Right forelimb (tissue), 1 donor: ENCODE measurements at places on chromosomes 4 and X.

- DNase-seq = no peak
These were observed 331.4 kb downstream of the RAPGEF2 start for GRCh38 chr4:159434114-159434870.

DNA sequence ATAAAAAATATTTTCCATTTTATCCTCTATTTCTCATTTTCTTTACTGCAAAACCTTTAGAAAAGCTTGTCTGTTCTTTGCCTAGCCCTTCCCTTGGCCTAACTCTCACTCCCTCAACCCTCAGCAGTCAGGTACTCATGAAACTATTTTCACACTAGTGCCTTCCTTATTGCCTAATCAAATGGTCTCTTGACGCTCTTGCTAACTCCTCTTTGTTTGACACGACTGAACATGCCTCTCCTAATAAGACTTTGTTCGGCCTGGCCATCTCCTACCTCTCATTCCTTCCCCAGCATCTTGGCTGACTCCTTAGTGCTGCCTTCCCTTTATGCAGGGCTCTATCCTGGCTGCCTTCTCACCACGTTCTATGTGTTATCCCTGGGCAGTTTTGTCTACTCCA, 11.1 kb upstream of the LRAT start:
- no peak for DNase-seq

DNA sequence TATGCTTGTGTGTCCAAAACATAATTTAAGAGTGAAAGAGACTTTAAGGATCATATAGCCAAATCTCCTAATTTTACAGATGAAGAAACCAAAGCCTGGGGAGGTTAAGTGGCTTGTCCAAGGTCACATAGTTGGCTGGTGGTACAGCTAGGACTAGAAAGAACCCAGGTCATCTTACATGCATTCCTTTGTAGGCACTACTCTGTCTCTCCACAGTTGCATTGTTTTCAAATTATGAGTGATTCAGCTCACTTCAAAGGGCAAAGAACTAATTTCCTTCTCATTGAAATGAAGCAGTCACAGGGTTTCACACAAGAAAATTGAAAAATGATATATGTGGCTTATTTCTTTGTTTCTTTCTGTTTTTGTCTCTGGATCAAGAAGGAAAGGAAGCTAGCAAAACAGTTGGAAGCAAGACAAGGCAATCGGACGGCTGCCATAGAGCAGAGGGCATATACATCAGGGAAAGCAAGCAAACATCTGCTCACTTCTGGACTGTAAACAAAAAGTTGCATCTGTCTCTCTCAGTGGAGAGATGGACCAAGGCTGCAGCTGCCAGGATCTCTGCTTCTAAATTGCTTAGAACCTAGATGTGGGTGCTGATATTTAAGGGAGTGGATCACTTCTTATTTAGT, 107.5 kb upstream of the AMOT start:
- no peak for DNase-seq

DNA sequence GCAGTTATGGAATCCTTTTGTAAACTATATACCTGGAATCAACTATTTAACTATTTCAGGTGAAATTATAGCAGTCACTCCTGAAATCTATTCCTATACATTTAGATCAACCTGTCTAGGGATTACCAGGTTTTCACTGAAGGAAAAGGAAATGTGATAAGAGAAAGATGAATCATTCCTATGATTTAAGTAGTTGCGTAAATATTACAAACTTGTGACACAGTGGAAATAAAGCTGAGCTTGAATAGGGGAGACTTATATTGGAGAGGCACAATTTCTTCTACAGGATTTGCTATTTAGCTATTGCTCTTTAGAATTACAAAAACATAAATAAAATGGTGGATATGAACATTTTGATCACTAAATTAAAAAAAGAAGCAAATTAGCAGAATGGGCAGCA, 284.1 kb upstream of the EPHA5 start:
- DNase-seq = no peak

- DNase-seq = no peak
These were observed 25.4 kb downstream of the ATP7A start for GRCh38 chrX:77935886-77936285.

- no peak for DNase-seq
These were observed 30.2 kb upstream of the FAM9C start for GRCh38 chrX:13074297-13075262.

- DNase-seq = no peak
These were observed 2.6 kb downstream of the UNC5C start for GRCh38 chr4:95546221-95546620.

DNA sequence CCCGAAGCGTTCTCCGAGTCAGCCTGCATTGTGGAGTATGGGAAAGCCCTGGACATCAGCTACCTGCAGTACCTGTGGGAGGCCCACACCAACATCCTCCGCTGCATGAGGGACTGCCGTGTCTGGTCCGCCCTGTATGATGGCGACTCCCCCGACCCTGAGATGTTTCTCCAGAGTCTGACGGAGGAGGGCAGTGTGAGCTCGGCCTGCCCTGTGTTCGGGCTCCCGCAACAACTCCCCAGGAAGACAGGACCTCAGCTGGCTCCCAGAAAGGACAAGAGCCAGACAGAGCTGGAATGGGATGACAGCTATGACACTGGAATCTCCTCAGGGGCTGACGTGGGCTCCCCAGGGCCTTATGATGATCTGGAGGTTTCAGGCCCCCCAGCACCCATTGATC, 111.3 kb downstream of the GATB start:
- no peak for DNase-seq

DNA sequence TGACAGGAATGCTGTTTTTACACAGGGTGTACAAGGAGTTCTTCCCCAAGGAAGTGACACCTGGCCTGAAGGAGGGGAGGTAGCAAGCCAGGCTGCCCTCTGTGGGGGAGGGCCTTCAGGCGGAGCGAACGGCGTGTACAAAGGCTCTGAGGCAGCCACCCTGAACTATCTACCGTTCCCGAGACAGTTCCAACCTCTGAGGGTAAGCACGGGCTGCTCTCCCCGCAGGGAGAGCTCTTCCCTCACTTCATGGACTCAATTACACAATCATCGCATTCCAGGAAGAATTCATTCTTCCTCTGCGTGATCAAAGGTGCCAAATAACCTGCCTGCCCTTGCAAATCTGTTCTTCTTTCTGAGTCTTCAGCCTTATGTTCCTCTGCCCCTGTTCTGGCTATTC, 4.8 kb downstream of the ELK1 start:
- no peak for DNase-seq

DNA sequence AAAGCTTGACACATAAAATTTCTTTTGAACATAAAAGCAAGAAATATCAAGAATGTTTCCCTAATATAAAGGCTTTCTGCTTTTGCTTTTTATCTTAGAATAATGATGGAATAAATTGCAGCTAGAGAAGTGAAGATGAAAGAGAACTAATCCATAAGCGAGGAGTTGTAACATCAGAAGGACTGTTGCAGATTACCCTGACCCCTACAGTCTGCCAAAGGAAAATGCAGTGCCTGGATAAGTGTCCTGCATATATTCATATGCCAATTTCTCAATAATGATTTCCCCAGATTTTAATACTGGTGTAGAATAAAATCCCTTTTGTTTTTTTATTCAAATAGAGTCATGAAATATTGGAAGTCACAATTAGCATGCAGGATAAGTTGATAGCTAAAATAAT, 115.9 kb downstream of the MAGEC2 start:
- no peak for DNase-seq

DNA sequence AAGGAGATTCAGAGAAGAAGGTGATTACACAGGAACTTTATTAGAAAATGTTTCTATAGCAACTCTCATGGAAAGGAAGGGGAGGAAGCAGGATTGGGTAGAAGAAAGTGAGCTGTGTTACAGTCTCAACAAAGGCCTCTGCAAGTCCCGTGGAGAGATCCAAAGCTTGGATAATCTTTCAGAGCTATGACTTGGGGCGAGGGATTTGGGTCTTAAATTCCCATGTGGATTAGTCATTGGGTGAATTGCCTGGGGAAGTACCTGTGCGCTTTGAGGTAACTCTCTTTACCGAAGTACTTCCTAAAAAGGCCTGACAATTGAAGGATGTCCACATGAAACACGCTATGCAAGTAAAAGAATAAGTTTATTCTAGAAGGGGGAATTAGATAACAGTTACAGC, 133.8 kb upstream of the ANKRD50 start:
- DNase-seq = no peak

GRCh38 chr4:26060286-26060685, 146.3 kb downstream of the SMIM20 start:
- DNase-seq = no peak

- DNase-seq = no peak
These were observed 1401.6 kb downstream of the ADGRL3 start for GRCh38 chr4:62601737-62602136.

- no peak for DNase-seq
These were observed 59.2 kb downstream of the FSTL5 start for GRCh38 chr4:162104459-162105124.

- no peak for DNase-seq
These were observed 14.2 kb downstream of the ZMYM3 start for GRCh38 chrX:71239781-71240180.

- DNase-seq = peak; percentile 63
These were observed 102.1 kb upstream of the TENM3 start for GRCh38 chr4:182141061-182141460.

GRCh38 chr4:48369248-48369647, 27.9 kb downstream of the SLAIN2 start:
- no peak for DNase-seq

- DNase-seq = no peak
These were observed 53.2 kb downstream of the ZFYVE28 start for GRCh38 chr4:2365054-2365912.

GRCh38 chrX:130704053-130705038, 198.7 kb downstream of the ENOX2 start:
- no peak for DNase-seq

- no peak for DNase-seq
These were observed 176.9 kb downstream of the PDHA2 start for GRCh38 chr4:96016634-96017299.

- DNase-seq = no peak
These were observed 57.9 kb downstream of the BCOR start for GRCh38 chrX:40039887-40040286.

GRCh38 chr4:62053974-62054373, 853.8 kb downstream of the ADGRL3 start:
- DNase-seq = no peak

GRCh38 chrX:70470850-70471289, 26.2 kb downstream of the DLG3 start:
- no peak for DNase-seq

GRCh38 chrX:48747415-48748016, 14.0 kb upstream of the GLOD5 start:
- no peak for DNase-seq

DNA sequence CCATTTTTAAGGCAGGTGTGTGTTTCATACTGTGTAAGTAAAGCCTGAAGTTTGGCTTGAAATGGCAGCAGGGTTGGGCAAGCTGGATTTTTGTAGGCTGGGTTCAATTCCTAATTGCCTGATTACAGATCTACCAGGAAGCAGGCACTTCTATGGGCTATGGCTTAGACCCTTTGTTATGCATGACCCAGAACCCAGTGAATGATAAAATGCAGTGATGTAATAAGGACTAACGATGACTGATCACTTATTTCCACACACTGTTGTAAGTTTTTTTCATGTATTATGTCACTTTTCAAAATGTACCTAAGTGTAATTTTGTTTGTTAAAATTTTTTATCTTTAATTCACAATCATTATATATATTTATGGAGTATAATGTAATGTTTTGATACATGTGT, 8.6 kb downstream of the LANCL3 start:
- DNase-seq = no peak

GRCh38 chr4:567457-568350, 8.4 kb downstream of the TMEM271 start:
- no peak for DNase-seq

DNA sequence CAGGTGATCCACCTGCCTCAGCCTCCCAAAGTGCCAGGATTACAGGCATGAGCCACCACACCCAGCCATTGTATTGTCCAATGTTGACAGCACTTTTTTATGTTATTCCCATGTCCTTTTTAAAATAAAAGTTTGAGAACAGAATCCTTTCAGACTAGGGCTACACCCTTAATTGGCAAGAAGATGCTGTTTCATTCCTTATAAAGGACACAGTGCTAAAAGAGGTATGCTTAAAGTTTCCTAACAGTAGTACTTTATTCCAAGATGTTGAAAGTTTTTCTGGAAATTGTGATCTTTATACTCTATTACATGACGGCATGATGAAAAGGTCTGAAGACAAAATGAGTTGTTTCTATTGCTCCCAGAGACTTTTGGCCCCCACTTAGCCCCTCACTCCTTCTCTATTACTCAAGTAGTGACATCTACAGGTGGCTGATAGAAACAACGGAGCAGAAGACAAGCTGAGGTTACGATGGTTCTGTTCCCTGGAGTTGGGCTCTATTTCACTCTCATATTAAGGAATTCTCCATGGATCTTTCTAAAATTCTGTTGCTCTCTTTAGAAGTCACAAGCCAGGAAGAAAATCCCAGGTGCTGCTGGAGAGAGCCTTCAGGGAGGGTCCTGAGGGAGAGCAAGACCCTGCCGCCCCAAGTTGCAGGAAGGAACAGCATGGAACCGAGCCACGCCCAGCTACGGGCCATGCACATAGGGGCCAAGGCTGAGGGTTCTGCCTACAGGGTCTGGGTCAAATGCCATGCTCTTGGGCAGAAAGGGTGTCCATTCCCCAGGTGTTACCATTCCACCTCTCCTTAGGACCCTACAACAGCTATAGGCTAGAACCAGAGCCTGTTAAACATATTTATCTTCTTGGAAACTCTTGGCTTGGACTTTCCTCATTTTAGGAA, 22.8 kb downstream of the RPL9 start:
- no peak for DNase-seq

GRCh38 chr4:92629302-92629701, 325.5 kb downstream of the GRID2 start:
- no peak for DNase-seq

DNA sequence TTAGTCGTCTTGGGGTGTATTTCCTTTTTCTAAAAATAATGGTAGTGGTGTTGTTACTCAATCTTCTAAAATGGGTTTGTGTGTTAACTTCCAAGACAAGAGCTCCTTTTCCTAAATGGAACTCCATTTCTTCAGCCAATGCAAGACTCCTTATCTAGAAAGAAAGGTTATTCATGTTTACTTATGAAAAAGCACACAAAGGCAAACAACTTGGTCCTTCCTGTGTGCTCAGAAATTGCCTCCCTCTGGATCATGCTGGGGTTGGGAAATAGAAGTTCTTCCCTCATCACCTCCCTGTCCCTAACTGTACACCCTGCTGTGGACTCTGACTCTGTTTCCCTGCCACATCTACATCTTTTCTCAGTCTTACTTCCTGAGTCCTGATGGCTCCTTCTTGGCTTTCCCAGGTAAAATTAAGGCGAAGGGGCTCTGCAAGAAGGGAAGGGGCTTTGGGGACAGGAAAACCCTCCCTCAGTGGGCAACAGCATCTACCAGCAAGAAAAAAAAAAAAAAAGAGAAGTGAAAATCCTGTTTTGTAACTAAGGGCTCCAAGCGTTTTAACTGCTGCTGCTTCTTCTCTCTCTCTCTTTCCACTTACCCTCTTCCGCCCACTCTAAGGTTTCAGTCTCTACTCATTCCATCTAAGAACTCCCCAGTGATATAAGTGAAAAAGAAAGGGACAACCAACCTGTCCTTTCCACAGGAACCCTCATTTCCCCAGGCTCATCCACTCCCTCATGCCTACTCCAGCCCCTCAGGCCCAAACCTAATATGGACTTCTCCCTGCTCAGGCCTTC, 19.8 kb upstream of the TASL start:
- DNase-seq = no peak

- no peak for DNase-seq
These were observed 82.1 kb downstream of the FIP1L1 start for GRCh38 chr4:53459548-53459947.
